ENCODE measurements at places on chromosomes 5 and 9. TPM values are rescaled to one million over a fixed set of nuclear protein-coding genes. Genes with fewer than 3 reads are reported as not detected.

The PTGS1 gene
- 1.1 TPM for total RNA-seq

GRCh38 chr9:103304797-103305196 is 309.7 kb downstream of the CYLC2 start:
- DNase-seq = no peak

- DNase-seq = peak; percentile 93
Measured at GRCh38 chr9:127942216-127943010, 4.8 kb upstream of the DPM2 start.

GRCh38 chr5:42656651-42657015 is 100.0 kb upstream of the CCDC152 start:
- no peak for DNase-seq

- no peak for DNase-seq
Measured at GRCh38 chr5:35253582-35253981, 23.3 kb upstream of the PRLR start.

The MARCHF11 gene
- 18.6 TPM for total RNA-seq

- no peak for DNase-seq
Measured at GRCh38 chr5:163867324-163867723, 361.9 kb downstream of the MAT2B start.

GRCh38 chr9:106622164-106622487 is 240.8 kb upstream of the ZNF462 start:
- no peak for DNase-seq

The PRR16 gene
- total RNA-seq = 1.1 TPM

The FAXDC2 gene
- 6.2 TPM for total RNA-seq

All from endodermal cell (in vitro differentiated cells).